ENCODE measurements at places on chromosomes 3 and 15.

- DNase-seq: no peak
Measured at GRCh38 chr3:84165328-84165727, 793.5 kb upstream of the CADM2 start.

- no peak for DNase-seq
Measured at GRCh38 chr3:134337071-134337482, 37.2 kb downstream of the AMOTL2 start.

GRCh38 chr15:74302821-74303359 is 64.6 kb downstream of the CYP11A1 start:
- no peak for DNase-seq

DNA sequence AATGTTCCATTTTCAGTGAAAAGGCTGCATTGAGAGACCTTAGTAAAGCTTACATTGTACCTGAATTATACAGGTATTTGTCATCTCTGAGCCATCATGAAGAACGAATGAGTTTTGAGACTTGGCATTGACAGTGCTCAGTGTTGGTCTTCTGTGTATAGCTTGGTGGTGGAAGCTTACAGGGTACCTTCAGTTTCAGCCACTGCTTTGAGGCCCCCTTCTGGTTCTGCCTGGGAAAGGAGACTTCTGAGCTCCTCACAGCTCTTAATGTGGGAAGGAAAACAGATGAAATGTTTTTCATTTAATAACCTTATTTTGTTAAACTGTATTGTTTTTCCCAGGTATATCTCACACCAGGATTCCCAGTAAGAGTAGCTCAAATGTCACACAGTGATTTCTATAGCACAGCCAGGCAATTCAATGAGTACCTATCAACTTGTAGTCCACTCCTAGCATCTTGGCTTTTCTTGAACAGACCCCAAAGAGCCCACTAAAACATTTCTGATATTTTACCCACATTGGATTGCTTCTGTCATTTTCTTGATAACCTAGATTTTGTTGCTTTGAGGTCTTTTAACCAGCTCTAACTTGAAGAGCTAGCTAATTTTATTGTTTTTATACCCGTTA is 5.6 kb downstream of the SERPINI1 start:
- no peak for DNase-seq

DNA sequence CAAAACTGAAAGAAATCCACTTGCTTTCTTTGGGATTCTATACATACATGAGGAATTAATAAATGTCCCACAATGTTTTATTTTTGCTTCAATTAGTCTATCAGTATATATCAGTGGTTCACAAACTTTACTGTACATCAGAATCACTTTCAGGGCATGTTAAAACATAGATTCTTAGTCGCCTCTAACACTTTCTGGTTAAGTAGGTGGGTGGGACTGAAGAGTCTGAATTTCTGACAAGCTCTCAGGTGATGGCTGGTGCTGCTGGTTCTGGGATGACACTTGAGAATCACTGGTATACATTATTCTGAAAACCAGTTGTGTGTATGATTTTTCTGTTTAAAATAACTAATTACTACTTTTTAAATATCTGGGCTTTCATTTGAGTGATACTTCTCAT is 393.3 kb downstream of the TBC1D5 start:
- no peak for DNase-seq

DNA sequence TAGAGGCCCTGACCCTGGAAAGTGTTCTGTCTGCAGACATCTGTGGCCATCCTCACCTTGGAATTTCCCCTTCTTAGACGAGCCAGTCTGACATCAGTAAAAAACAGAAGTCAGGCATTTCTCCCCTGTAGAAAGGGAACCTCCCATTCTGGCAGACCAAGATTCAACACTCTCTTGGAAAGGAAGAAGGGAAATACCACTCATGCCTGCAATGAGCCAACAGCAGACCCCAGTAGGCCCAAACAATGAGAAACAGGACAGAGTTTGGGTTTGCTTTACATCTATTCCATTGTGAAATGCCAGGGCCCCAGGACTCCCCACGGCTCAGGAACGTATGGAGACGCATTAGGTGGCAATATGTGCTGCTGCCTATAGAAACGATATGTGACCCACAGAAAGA is 264.0 kb upstream of the NSMCE3 start:
- no peak for DNase-seq

DNA sequence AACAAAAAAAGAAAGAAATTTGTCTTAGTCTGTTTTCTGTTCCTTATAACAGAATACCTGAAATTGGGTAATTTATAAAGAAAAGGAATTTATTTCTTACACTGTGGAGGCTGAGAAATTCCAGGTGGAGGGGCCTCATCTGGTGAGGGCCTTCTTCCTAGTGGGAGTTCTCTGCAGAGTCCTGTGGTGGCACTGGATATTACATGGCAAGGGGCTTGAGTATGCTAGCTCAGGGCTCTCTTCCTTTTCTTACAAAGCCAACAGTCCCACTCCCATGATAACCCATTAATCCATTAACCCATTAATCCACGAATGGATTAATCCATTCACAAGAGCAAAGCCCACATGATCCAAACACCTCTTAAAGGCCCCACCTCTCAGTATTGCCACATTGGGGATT is 2.9 kb upstream of the SATB1 start:
- DNase-seq: no peak

DNA sequence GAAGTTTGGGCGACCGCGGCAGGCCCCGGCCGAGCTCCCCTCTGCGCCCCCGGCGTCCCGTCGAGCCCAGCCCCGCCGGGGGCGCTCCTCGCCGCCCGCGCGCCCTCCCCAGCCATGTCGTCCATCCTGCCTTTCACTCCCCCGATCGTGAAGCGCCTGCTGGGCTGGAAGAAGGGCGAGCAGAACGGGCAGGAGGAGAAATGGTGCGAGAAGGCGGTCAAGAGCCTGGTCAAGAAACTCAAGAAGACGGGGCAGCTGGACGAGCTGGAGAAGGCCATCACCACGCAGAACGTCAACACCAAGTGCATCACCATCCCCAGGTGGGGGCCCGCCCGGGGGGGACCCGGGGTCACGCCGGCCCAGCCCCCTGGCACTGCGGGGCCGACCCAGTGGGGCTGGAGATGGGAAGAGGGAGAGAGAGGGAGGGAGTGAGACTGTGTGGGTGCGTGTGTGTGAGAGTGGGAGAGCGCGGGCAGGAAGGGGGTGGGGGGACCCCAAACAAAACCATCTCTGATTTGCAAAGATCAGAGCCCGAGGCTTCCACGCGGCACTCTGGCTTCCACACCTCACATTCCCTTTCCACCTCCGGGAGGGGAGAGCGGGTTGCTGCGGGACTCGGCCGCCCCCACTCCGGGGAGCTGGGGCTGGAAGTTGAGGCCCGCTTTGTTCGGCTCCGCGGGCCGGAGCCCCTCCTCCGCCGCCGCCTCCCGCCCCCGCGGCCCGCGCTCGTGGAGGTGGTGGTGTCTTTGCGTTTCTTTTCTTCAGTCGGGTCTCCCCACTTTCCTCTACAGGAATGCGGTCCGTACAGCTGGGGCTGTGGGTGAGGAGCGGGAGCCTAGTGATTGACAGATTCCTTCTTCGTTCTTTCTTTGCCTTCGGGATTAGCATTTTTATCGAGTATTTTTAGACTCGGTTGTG is 898 bp downstream of the SMAD3 start:
- DNase-seq: no peak

- DNase-seq: no peak
Measured at GRCh38 chr3:1623896-1624295, 474.8 kb upstream of the CNTN4 start.

DNA sequence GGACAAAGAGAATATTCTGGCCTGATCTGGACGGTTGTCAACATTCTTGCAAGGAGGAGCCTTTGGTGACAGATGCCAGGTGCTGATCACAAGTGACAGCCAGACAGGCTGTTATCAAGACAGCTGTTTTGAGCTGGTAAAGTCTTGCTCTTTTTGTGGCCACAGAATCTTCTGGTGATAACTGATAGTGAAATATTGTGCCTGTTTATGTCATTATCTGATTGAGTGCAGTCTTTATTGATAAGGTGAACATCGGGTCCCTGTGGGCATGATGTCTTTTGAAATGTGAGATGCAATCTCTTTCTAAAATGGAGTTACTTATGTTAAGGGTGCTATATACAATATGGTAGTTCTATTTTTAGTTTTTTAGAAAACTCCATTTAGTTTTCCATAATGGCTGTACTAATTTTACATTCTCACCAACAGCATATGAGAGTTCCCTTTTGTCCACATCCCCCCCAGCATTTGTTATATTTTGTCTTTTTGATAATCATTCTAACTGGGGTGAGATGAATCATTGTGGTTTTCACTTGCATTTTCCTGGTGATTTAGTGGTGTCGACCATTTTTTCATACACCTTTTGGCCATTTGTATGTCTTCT is 10.7 kb downstream of the CEP63 start:
- no peak for DNase-seq

DNA sequence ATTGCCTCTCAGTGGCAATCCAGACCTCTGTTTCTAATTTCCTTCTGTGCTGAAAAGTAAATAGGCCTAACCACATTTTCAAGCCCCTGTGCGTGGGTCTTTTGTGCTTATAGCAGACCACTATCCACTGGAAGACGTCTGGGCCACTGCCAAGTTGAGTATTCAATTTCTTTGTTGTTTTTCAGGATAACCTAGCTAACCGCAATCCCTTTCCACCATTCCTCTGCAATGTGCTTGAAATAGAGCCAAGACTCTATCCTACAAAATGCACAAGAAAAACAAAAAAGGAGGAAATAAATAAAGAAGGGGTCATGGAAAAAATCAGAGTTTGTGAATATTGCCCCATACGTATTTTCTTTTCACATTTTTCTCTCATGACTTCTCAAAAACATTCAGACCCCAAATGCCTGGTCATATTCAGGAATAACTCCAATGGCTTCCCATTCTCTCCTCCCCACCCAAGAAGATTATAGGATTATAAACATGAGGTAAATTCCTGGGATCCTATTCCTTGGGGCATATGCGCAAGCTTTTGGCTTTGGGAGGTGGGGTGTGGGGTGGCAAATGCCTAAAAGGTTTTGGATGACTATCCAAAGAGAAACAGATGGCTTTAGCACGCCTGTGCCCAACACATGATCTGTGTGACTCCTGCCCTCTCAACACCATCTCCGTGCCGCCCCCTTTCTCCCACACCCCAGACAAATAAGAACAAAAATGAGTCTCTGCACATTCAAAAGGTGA is 217.9 kb upstream of the THBS1 start:
- DNase-seq: no peak

DNA sequence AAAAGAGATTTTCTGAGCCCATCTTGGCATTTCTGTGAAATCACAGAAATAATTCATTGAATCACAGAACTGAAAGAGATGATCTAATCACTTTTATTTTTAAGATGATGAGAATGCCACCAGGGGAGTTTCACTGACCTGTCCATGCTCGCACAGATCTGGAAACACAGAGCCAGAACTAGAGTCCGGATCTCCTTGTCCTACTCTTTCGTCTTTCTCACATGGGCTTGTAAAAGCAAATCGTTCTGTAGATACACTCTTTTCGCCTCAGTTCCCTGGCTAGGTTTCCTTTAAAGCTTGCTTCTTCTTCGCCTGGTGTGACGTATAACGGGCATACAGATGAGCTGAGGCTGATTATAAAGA is 122.5 kb upstream of the SPRED1 start:
- DNase-seq: no peak

GRCh38 chr3:14513566-14514322 is 26.4 kb downstream of the GRIP2 start:
- no peak for DNase-seq

DNA sequence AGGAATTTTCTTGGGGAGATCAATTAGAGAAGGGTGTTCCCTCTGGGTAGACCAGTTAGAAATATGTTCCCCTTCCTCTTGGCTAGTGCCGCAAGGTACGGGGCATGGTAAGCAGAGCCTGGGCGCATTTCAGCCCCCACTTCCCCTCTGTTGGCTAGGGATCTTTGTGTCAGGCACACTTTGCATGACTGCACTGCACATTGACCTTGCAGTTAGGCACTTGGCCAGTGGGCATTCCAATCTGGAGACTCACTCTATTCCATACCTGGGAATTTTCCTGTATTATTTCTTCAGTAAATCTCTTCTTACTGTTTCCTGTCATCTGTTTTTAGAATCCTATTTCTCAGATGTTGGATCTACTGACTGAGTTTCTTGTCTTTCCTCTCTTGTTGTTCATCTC is 30.0 kb upstream of the CACNA1D start:
- DNase-seq: no peak

Data from activated naive CD8-positive, alpha-beta T cell treated with anti-CD3 and anti-CD28 coated beads, Interleukin-2, amount 50 U/mL, for 16 hours (primary cell).